ENCODE measurements at places on chromosomes 7 and 10.
A peak's percentile ranks its signal among the peaks of the same experiment; 100 is the strongest.

GRCh38 chr10:95408983-95409873 is 118.4 kb upstream of the PDLIM1 start:
- no peak for DNase-seq

DNA sequence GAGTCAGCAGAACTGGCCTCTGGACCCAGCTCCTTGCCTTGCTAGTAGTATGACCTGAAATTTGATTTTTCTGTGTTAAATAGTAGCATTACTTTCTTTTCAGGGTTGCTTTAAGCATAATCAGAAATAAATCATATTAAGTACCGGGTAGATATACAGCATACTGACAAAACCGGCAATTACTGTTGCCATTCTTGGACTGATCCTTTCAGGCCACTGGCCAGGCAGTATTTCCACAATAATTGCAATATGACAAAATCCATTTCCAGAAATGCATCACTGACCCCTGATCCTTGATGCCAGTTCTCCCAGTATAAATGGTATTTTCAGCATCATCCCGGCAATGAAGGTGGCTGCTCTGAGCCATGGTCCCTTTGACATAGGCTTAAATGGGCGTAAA is 6.9 kb downstream of the LRIT1 start:
- no peak for DNase-seq

DNA sequence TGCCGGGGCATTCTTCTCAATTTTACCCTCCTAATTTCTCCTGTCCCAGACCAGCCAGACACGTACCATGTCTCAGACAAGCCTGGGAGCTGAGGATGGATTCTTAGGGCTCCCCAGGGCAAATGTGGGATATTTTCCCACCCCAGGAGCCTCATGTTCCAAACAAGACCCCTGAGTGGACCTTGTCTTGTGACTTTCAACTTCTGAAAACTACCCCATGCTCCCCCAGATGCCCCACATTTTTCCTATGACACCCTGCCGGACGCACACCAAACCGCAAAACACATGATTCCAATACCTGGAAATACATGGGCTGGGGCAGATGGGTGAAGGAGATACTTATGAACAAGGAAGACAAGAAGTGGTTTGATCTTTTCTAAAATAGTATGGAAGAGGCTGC is 874 bp downstream of the GIMAP5 start:
- DNase-seq: no peak

GRCh38 chr7:156056534-156056933 is 244.3 kb upstream of the SHH start:
- no peak for DNase-seq

GRCh38 chr10:52653263-52653909 is 119.2 kb downstream of the MBL2 start:
- DNase-seq: no peak

- no peak for DNase-seq
Measured at GRCh38 chr7:155198196-155198892, 99.3 kb upstream of the INSIG1 start.

DNA sequence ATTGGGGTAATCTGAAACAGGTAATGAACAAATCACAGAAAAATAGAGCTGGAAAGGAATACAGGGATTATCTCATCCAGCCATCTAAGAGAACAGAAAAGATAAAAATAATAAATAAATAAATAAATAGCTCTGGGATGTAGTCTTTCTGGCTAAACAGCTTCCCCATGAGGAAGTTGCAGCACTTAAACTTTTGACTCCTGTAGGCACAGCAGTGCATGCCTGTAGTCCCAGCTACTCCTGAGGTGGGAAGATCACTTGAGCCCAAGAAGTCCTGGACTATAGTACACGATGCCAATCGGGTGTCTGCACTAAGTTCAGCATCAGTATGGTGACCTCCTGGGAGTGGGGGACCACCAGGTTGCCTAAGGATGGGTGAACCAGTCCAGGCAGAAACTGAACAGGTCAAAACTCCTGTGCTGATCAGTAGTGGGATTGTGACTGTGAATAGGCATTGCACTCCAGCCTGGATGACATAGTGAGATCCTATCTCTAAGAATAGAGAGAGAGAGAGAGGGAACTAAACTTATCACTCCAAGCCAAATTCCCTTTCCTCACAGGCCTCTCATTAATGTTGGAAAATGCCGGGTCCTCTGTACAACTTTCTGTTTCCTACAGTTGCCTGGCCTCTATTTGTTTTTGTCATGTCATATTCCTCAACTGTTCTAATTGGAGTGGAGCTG is 61.7 kb upstream of the CDK13 start:
- DNase-seq: no peak

GRCh38 chr7:75847707-75848106 is 31.1 kb upstream of the RHBDD2 start:
- DNase-seq: no peak

GRCh38 chr10:91422915-91423314 is 12.8 kb downstream of the HECTD2 start:
- no peak for DNase-seq

GRCh38 chr10:75042292-75042974 is 69.0 kb upstream of the SAMD8 start:
- DNase-seq: no peak

DNA sequence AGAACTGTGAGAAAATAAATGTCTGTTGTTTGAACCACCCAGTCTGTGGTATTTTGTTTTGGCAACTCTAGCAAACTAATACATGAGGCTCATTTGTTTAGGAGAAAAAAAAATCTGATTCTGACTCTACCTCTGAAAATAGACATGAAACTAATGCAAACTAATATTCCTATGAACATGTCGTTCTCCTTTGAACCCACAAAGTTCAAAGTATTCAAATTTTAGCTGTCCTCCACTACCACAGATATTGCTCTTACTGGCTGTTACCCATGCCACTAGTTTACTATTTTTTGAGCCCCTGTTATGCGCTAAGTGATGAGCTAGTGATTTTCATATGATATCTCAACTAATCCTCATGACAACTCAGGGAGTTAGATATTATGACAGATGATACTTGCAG is 58.8 kb upstream of the ZNF804B start:
- no peak for DNase-seq

DNA sequence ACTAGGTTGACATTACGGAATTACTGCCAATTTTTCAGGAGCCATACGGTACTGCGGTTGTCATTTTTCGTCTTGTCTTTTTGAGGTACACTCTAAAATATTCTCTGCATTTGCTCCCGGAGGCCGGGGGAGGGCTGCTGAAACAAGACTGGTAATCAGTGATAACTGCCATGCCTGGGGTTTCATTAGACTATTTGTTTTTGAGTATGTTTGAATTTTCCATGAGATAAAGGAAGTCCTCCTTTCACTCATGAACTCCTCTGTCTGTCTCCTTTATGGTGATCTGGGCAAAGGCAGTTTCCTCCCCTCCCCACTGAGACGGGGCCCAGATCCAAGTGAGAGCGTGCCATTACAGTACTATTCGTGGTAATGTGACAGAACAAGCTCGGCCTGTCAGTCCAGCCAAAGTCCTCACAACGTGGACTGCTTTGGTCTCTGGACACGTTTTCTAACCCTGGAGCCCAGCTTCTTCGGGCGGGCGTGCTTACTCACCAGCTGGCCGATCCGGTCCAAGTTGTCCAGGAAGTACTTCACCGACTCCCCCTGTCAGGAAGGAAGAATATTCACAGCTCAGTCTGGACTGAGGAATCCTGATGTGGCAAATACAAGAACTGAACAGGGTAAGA is 45.1 kb downstream of the AMZ1 start:
- peak; percentile 55 for DNase-seq

DNA sequence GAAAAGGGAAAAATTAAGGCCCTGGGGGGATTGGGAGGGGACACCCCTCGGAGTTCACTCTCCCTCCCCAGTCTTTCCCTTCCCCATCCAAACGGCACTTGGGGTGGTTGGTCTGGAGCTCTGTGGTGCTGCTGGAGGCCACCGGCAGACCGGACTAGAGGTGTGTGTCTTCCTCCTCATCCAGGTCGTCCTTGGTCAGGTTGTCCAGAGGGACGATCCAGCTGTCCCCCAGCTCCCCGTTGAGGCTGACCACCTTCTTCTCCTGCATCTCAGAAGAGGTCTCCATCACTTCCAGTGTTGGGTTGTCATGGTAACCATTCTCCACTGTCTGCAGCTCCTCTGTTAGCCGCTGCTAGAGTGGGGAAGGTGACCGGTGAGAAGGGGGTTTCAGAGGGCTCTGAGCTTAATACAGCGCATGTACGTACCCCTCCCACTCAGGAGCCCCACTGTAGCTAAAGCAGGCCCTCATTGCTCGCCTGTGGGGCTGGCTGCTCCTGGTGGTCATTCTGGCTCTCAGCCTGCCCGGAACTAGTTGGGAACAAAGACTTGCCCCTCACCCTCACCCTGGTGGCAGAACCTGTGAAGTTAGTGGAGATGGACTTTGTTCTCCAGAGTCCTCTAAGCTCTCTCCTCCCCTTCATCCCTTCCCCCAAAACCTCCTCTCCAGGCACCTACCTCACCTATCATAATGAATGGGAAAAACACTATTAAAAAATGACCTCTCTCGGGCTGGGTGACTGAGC is 52.1 kb downstream of the PODXL start:
- peak; percentile 5 for DNase-seq

- DNase-seq: peak; percentile 25
Measured at GRCh38 chr10:97542169-97543024, 30.2 kb upstream of the ANKRD2 start.

GRCh38 chr10:88270871-88271713 is 312.0 kb downstream of the RNLS start:
- DNase-seq: peak; percentile 7

- no peak for DNase-seq
Measured at GRCh38 chr10:58157076-58157766, 110.5 kb downstream of the IPMK start.

- DNase-seq: no peak
Measured at GRCh38 chr7:54857294-54857693, 98.3 kb upstream of the SEC61G start.

DNA sequence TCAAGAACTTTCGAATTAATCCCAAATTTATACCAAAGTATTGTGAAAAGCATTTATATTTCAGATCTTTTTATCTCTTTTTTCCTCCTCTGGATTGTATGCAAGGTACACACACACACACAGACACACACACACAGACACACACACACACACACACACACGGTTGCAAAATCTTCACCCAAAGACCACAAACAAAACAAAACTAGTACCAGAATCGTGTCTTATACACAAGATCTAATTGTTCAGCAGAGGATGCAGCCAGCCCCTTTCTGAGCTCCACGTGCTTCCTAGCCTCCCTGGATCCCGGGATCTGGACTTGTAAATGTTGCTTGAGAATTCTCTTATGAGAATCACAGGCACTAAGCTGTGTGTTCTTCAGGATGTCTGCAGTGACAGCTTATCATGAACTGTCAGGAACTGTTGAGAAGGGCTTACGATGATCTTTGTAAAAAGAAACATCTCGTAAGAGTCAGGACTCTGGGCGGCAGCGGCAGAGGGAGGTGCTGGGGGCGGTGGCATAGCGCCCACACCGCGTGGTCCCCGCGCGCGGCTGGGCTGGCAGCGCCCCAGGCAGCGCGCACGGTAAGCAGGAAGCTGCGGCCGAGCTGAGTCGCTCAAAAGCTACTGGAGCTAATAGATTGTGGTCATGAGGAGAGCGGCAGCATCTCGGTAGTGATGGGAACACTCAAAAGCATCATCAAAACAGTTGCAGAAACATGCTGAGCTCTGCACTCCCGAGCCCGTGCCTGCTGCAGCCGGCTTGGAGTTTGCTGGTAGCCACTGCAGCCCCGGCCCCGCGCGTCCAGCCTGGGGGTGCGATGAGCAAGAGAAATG is 277.6 kb downstream of the GATA3 start:
- peak; percentile 18 for DNase-seq

DNA sequence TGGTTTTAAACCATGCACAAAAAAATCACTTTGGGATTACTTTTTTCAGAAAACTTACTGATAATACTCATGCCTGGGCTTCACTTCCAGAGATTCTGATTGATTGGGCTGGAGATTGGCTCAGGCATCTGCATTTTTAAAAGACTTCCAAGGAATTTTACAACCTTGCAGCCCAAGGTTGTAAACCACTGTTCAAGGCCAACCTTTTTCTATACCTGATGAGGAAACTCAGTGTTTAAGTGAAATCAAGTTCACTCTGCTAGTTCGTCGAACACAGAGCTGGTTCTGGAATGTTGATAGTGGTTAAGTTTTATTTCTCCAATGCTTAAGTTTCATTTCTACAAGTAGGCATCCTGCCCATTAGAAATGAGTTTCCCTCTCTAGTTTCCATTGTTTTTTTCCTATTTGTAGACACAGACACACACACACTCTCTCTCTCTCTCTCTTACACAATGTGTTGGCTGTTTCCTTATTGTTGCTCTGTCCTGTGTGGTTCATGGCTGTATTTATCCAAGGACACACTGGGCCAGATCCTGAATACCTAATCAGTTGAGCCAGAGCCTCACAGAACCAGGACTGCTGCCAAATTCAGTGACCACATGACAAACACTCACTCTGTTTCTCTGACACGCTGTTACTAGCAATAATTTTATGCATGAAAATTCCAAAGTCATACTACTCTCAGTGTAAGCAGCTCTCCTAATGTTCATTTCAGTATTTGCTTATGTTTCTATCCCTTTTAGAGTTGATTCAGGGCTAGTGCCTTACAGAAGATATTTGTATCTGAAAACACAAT is 3.7 kb upstream of the IFIT1B start:
- peak; percentile 90 for DNase-seq

DNA sequence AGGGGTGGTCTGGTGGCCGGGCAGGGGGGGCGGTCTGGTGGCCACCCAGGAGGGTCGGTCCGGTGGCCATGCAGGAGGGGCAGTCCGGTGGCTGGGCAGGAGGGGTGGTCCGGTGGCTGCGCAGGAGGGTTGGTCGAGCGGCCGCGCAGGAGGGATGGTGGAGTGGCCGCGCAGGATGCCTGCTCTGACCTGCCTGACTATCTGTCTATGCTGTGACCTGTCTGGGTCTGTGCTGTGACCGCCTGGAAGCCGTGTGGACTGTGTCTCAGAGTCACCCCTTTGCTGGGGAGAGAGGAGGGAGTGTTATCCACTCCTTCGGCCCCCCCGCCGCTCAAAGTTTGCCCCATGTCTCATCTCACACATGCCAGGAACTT is 113.2 kb downstream of the ACTR3B start:
- no peak for DNase-seq

DNA sequence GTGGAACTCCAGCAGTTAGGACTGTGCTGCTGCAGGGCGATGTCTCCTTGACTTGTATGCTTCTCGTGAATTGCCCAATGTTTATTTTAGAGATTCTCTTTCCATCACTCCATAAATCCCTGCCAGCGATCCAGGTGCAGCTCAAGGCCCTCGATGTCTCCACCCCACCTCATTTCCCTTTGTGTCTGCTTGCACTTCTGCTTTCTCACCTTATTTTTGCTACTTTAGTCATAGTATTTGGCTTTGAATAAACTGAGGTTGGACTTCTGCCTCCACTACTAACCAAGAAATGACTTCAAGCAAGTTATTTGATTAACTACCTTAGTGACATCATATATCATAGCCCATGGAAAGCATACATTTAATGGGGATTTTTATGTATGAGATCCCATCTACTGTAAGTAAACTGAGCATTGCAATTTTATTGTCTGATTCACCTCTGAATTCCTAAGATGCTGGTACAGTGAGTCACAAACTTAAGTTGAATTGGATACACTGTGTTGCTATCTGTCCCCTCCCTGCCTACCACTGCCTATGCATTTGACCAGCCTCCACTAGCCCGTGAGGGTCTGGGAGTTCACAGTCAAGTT is 255.8 kb downstream of the ABCA13 start:
- no peak for DNase-seq
